ENCODE measurements at places on chromosomes 1 and 21. TPM values are rescaled to one million over a fixed set of nuclear protein-coding genes. Genes with fewer than 3 reads are reported as not detected.
A peak's percentile ranks its signal among the peaks of the same experiment; 100 is the strongest.

DNA sequence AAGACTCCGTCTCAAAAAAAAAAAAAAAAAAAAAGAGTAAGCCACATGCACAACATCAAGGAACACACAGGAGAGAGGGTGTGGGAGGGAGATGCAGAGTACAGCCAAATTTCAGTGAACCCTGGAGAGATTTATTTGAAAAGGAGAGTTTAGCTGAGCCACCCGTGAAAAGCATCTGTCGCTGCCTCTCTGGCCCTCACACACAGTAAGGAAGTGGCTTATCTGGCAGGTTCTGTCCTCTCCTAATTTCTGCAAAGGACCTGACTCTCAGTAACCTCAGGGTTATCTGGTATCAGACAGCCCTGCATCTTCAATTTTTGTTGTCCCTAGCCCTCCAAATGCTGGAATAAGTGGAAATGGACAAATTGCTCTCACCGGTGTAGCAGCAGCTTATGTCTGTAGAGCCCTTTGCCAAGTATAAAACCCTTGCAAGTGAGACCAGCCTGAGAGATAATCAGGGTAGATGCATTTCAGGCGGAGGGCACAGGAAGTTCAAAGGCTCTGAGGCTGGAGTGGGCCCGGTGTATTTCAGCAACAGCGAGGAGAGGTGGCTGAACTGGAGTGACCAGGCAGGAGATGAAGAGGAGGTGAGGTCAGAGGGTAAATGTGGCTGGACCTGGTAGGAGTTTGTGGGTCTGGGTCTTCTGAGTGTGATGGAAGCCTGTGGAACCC lies 16.7 kb upstream of the IL10RB start:
- no peak for DNase-seq

Gene BARHL2
- polyA plus RNA-seq: not detected

GRCh38 chr1:2135441-2135841 lies 59.1 kb downstream of the FAAP20 start:
- DNase-seq: peak; percentile 85

Gene GBP2
- 6.7 TPM for polyA plus RNA-seq

GRCh38 chr1:89407360-89407759 lies 43.5 kb downstream of the GBP6 start:
- DNase-seq: peak; percentile 3

Gene UTS2
- polyA plus RNA-seq: not detected

DNA sequence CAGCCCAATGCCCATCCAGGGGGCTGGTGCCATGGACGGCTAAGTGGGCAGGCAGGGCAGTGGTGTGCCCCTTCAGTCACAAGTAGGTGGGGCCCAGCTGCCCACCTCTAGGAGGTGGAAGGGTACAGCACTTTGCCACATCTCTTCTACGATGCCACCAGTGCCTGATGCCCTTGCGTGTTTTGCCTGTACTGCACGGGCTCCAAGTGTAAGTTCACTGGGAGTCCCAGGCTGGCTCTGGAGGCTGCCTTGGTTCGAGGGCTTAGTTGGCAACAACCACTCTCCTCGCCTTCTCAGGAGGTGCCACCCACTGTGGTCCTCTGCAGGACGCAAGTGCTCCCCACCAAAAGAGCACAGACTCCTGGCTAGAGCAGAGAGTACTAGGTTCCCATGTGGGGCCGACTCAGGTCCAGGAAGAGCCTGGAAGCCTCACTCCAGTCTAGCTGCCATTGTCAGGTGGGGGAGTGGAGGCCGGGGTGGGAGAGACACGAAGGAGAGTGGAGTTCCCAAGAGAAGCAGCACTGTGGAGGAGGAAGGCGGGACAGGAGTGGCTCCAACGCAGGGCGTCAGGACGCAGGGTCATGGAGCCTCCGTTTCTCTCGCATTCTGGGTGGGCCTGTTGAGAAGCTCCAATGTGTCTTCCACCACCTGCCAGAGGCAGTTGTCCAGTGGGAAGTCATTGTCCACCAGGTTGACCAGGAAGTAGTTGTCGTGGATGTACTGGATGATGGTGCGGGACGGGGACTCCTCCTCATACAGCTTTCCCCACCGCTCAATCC lies 15.5 kb downstream of the MTHFR start:
- no peak for DNase-seq

GRCh38 chr1:96688767-96689166 lies 32.8 kb upstream of the PTBP2 start:
- DNase-seq: no peak

DNA sequence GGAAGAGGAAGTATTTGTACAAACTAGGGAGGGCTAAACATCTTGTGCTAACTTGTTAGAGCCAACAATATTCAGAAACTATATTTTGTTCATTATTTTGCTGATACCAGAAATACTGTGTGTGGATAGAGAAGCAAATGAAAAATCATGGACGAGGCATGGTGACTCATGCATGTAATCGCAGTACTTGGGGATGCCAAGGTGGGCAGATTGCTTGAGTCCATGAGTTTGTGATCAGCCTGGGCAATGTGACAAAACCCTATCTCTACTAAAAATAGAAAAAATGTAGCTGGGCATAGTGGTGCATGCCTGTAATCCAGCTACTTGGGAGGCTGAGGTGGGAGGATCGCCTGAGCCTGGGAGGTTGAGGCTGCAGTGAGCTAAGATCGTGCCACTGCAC lies 13.4 kb downstream of the LRRC41 start:
- DNase-seq: peak; percentile 31

Gene CTSK
- 15.1 TPM for polyA plus RNA-seq

DNA sequence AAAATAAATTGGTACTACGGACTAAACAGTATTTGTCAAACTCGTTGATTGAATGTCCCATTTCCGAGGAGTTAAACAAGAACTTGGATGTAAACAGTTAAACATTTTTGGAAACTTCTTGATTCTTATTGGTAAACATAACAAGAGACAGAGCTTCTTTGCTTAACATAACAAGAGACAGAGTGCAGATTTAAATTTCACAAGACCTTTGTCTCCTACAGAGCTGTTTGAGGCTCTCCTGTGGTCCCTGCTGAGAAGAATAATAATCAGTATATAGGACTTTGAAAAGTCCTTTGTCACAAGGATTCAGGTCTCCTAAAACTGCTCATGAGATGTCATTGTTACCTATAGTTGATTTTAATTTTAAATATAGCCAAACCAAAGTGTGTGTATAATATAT lies 170.6 kb upstream of the C21orf91 start:
- DNase-seq: no peak

All from IMR-90 (cell line).